Fibroblast of skin of abdomen (primary cell): ENCODE measurements at places on chromosomes 5 and 9.

DNA sequence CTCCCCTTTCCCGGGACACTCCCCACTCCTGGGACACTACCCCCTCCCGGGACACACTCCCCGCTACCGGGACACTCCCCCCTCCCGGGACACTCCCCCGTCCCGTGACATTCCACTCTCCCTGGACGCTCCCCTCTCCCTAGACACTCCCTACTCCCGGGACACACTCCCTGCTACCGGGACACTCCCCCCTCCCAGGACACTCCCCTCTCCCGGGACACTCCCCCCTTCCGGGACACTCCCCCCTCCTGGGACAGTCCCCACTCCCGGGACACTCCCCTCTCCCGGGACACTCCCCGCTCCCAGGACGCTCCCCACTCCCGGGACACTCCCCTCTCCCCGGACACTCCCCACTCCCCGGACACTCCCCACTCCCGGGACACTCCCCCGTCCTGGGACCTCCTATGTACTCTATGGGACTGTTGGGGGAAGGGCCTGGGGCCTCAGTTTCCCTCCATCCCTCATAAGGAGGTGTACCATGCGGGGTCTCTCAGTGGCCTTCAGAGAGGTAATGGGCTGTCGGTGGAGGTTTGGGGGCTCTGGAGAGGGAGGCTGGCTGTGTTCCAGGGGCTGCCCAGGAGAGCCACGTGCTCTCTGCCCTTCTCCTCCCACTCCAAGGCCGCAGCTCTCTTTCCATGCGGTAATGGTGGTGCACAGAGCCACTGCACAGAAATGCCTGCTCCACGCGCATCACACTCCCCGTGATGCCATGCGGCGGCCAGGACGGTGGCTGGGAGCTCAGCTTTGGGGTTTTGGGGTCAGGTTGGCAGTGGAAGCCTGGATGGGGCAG lies 96.2 kb downstream of the RXRA start:
- DNase-seq: no peak

- DNase-seq: no peak
Observed at GRCh38 chr5:41057231-41057630, 13.9 kb downstream of the MROH2B start.

DNA sequence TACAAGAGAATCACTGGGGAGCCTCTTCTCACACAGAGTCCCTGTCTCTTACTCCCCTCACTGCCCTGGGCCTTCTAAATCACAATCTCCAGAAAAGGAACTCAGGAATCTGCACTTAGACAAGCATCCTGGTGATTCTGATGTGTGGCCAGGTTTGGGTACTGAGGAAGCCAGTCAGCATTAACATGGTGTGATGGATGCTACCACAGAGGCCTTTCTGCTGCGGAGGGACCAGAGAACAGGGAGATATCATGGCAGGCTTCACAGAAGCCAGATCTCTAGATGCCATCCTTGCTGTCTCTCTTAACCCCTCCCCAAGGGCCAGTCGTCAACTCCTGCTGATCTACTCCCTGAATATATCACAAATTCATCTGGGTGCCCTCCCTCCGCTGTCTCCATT lies 1.6 kb downstream of the ANKS6 start:
- no peak for DNase-seq

- no peak for DNase-seq
Observed at GRCh38 chr5:80142996-80143395, 107.8 kb downstream of the THBS4 start.

GRCh38 chr5:96597438-96598020 lies 64.6 kb upstream of the CAST start:
- peak; percentile 58 for DNase-seq

GRCh38 chr5:125120012-125120411 lies 373.6 kb upstream of the ZNF608 start:
- no peak for DNase-seq

GRCh38 chr5:56827924-56828323 lies 12.6 kb downstream of the MAP3K1 start:
- DNase-seq: no peak

DNA sequence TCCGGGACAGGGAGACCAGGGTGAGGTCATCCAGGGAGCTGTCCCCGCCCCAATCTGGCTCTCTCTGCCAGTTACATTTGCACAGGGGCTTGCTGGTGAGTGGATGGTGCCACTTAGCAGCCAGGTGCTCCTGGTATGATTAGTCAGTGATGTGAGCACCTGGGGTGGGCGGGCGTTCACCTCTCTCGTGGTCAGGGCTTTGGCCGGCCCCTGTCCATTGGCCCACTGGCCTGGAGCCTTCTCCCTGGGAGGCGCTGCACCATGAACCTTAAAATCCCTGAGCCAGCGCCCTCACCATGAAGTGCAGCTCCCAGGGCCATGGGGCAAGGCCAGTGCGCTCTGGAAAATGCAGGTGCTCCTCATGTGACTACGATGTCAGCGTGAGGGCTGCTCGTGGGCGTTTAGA lies 2.0 kb downstream of the NKD2 start:
- DNase-seq: no peak

DNA sequence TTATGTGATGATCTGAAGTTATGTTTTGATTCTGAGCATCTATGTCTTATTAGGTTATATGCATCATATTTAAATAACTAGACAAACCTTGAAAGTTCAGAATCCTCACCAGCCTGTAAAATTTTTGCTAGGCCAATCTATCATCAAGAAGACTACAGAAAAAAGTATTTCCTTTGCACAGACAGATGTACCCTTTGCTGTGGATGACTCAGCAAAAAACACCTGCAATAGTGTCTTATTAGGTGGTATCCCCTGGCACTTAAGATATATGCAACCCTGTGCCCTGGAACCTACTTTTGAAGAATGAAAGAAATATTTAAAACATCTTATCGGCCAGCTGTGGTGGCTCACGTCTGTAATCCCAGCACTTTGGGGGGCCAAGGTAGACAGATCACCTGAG lies 130.6 kb downstream of the SLF1 start:
- DNase-seq: no peak

DNA sequence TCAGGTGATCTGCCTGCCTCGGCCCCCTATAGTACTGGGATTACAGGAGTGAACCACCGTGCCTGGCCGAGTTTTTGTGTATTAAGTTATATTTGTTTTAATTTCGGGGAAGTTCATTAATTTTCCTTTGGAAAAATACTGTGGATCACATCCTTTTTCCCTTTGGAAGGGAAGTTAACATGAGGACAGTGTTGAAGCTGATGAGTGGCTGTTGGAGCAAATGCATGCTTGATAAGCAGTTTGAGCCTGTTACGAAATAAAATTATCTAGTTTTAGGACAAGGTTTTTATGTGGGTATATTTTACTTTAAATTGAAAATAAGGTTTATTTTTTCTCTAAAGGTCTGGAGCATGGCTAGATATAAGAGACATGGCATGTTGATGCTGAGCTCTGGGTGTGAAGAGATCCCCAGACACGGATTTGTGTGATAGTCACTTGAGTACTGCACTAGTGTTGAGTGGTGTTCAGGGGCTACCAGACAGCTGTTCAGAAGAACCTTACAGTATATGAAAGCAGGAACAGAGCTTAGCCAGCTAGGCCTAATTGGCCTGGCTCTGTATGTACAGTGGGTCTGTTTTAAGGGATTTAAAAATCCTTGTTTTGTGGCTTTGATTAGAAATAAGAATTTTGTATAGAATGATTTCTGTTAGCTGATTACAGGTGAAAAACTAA lies 17.4 kb downstream of the LMNB1 start:
- DNase-seq: no peak

DNA sequence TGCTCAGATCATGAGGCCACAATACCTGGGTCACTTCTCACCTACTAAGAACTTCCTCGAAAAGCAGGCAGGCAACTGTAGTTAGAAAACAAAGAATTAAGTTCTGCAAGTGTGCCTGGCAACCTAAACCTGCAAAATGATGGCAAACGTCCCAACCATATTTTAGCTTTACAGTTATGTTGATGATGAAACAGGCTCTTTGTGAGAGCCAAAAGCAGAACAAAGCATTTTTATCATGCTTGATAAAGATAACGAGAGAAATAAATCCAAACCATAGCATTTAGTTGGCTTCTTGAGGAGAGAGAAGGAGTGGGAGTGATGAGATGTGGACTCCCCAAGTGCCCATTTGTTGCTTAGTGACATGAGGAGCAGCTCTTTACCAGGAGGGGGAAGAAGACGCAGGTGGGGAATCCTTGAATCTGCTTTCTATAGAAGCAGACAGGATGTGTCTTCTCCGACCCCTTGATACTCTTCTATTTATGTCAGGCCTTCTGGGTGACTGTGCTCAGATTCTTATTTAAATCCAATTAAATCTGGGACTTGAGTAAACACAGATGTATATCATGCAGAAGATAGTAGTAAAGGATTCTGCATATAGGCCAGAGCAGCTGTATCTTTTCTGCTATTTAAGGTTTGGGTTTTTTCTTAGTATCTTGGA lies 221.2 kb downstream of the TMEM167A start:
- DNase-seq: peak; percentile 27

- DNase-seq: no peak
Observed at GRCh38 chr9:38186404-38187115, 117.5 kb upstream of the SHB start.

- DNase-seq: no peak
Observed at GRCh38 chr9:98883276-98883675, 60.4 kb upstream of the COL15A1 start.

DNA sequence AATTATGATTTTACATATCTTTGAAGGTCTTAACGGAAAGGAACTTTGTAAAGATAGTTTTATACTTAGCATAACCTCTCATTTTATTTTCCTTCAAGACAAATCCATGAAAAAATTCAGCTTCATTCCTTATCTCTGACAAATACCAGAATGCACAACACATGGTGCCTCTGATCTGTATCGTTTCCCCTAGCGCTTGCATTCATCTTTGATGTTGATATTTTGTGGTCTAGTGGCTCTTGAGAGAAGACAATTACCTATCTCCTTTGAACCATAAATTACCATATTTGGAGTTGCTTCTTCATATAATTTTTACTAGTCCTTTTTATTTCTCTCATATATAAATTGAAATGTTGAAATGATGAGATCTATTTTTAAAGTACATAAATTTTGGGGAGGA lies 551.3 kb downstream of the PDE4D start:
- peak; percentile 40 for DNase-seq

GRCh38 chr9:5884191-5884590 lies 6.5 kb upstream of the MLANA start:
- DNase-seq: no peak

GRCh38 chr5:37710965-37711364 lies 128.9 kb downstream of the GDNF start:
- no peak for DNase-seq

DNA sequence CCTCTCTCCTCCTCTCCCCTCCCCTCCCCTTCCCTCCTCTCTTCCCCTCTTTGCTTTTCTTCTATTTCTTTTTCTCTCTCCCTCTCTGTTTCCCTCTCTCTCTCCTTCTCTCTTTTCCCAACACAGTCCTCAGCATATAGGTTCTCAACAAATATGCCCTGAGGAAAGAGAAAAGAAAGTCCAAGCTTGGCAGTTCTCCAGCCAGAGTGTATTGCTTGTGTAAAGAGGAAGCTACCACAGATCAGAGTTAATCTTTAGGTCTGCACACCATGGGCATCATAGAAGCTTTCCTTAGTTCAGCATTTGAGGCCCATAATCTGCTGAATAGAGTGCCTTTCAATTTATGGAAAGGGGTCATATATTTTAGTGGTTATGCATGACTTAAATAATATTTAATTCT lies 382.8 kb upstream of the WWC1 start:
- DNase-seq: peak; percentile 52

- no peak for DNase-seq
Observed at GRCh38 chr5:116389601-116390000, 185.0 kb downstream of the SEMA6A start.

GRCh38 chr5:119019949-119020348 lies 31.6 kb upstream of the DTWD2 start:
- no peak for DNase-seq

DNA sequence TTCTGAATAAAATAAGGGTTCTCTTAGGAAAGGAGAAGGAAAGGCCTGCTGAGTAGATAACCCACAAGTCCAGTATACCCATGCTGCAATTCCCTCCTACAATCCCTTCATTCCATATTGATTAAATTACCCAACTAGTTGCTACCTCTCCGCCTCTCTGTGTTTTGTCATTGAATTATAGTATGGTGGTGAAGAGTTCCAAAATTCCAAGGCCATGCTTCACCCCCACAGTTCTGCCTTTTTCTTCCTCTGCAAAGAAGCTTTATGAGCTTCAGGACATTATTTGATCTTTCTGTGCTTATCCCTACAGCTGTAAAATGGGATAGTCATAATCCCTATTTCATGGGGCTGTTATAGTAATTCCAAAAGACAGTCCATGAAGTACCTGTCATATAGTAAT lies 215.6 kb downstream of the ACTL7B start:
- DNase-seq: peak; percentile 83

DNA sequence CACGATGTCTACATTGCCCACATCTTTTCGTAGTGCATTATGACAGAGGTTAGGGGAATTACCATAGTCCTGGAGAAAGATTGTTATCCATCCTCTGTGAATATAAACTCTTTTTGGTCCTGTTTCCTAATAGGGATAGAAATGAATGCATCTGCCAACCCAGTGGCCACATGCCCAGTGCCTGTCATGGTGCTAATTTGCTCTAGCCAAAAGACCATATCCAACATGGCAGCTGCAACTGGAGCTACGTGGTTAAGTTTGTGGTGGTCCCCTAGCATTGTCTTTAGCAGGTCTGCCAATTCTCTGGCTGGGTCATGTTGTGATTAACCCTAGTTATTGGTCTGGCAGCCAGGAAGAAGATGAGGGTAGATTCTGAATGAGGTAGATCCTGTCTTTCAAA lies 87.5 kb downstream of the FGF18 start:
- no peak for DNase-seq

- peak; percentile 83 for DNase-seq
Observed at GRCh38 chr9:19161257-19162025, 34.1 kb upstream of the PLIN2 start.

- DNase-seq: no peak
Observed at GRCh38 chr9:99516657-99517049, 294.6 kb downstream of the SEC61B start.

GRCh38 chr5:175337680-175338079 lies 106.3 kb downstream of the DRD1 start:
- DNase-seq: no peak

DNA sequence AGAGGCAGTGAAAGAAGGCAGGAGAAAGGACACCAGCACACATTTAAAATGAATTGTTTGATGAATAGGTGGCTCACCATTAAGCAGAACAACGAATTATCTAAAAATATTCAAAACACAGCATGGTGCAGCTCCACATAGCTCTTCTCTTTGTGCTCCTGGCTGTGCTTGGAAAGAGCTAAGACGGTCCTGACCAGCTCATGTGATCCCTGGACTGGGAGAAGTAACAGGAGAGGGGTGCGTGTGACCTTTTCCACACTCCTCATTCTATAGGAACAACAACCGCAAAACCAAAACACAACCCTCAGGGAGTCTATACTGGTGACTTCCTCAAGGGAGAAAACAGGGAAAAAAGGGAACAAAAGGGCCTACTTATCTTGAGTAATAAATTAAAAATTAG lies 140.5 kb downstream of the DIRAS2 start:
- DNase-seq: no peak

DNA sequence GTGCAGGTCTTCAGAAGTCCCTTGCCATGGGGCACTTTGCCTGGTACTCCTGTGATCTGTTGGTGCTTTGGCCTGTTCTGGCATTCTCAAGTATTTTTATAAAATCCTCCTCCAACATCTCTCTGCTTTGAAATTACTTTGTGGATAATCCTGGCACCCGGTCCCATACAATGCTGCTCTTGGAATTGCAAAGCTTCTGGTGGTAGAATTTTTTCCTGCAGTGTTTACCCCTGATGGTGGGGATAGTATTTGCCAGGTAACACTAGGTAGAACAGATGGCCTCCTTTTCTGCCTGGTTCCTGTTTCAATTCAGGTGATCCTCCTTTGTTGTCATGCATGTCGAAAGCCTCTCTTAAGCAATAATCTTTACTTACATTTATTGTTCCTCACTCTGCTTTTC lies 109.8 kb upstream of the ATP10B start:
- no peak for DNase-seq

GRCh38 chr5:145682197-145682899 lies 152.8 kb downstream of the PRELID2 start:
- no peak for DNase-seq
